ENCODE measurements at places on chromosomes 3 and 15.

GRCh38 chr3:49673121-49673714, 933 bp upstream of the APEH start:
- peak; percentile 67 for DNase-seq

DNA sequence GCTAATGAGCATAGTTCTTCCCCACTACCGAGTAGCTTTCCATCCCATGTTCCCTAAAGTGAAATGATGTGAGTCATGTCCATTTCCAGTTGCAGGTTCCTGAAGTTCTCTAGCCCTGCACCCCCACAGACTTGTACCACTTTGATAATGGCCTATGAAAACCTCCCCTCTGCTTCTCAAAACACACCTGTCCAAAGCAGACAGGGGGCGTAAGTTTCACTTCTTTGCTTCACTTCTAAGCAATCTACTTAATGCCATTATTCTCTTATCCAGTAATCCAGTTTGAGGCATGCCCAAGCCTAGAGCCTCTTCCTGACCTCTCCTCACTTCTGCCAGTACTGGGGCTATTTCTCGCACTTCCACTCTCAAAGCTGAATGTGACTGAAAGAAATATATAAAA, 305.1 kb downstream of the IGSF11 start:
- peak; percentile 4 for DNase-seq

DNA sequence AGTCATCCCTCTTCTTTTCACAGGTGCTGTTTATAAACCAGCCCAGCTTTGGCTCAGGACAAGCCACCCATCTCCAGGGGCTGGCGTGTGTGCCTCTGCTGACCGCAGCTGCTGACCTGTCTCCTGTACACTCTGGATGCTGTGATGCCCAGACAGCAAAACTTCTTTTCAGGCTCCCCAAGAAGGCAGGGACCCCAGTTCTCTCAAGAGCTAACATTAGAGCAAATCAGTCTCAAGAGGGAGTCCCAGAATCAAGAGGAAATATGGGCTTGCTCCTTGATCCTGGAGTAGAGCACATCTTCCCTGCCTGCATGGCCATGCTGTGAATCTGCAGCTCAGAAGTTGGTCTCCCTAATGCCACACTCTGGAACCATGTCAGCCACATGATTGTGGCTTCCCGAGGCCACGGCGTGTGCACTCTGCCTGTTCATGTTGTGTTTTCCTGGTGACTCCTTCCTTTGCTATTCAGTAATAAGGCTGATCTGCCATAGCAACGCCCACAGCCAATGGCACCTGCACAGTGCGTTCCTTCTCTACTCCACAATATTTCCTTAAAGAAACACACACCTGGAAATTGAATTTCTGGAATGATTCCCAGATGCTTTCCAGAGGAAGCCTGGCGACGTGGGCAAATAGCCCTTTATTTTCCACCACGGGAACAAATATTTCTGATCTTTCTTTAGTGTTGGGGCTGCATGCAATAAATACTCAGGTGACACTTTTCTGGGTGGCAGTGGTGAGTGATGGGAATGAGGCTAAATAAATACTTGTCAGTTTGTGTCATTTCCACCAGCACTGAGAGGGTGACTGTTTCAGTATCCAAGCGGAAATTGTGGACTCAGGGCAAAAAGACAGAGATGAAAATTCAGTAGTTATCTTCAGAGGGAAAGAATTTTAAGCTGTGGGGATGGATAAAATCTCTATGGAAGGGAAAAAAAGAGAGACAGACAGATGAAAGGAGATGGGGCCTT, 21.9 kb upstream of the THSD4 start:
- DNase-seq, result no peak

DNA sequence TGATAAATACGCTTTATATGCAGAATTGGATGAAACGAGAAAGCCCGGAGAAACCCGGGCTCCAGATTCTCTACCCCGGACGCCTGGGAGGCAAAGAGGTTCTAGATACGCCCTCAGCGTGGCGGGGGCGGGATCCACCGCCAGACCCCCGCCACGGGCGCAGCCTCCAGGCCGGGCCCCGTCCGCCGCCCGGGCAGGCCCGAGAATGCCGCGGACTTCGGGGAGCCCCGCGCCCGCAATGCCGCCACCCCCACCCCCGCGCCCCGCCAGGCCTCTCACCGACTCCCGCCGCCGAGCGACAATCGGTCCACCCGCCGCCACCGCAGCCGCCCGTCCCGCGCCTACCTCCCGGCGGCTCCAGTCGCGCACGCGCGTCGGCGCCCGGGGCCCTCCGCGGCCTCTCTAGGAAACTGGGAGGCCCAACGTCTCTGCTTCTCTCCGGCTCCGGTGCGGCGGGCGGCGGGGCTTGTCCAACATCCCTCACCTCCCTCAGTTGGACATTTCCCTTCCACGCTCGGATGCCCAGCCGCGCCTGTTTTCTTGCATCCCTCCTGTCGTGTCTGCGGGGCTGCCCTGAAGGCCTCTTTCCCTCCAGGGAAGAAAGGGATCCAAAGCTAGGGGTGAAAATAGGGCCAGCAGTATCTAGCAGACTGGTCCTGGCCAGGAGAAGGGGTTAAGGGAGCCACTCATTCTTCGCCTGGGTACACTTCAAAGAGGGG, at the start of gene ZNF445:
Gene ZNF445, minus strand, starts transcription at position 359 of the 719 bp plus-strand sequence. CDS start 22,121 bp downstream, outside the sequence.
- peak; percentile 85 for DNase-seq

Data from NB4 (cell line).